Uterus (tissue), 4 donors: ENCODE measurements at places on chromosomes 11 and 22.

DNA sequence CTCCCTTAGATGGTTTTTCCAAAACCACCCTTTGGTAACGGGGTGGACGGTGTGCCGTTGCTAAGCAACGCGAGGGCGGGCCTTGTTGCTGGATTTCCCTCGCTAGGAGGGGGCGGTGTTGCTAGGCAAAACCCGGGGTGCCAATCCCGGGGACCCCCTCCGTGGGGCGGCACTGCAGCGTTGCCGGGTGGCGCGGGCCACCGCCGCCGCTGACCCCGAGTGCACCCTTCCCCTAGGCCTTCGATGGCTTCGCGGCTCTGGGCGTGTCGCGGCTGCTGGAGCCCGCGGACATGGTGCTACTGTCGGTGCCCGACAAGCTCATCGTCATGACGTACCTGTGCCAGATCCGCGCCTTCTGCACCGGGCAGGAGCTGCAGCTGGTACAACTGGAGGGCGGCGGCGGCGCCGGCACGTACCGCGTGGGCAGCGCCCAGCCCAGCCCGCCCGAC, 8.9 kb downstream of the EHBP1L1 start:
- no peaks in the 10 kb centered on the region for H3K27me3 ChIP-seq
- DNase-seq, result no peak
- no peak overlapping the region for H3K4me3 ChIP-seq
- H3K27ac ChIP-seq, result no peak overlapping the region

- H3K27me3 ChIP-seq, result no peaks in the 10 kb centered on the region
- no peaks in the 10 kb centered on the region for H3K4me1 ChIP-seq
- no peaks in the 10 kb centered on the region for H3K36me3 ChIP-seq
- no peak overlapping the region for H3K4me3 ChIP-seq
Observed at GRCh38 chr11:86507249-86507845, 132.7 kb downstream of the CCDC81 start.

DNA sequence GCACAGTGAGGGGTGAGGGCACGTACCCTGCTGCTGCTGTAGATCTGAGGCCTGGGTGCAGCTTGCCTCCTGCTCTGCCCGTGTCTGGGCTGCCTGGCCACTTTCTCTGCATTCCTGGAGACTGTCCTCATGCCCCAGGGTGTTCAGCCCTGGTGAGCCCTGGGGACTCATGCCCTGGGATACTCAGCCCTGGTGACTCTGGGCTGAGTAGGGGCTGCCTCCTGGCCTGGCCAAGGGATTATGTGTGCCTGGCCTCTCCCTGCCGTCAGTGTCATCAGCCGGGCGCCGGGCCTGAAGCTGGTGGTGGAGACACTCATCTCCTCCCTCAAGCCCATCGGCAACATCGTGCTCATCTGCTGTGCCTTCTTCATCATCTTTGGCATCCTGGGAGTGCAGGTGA, 94.7 kb downstream of the CACNA1I start:
- H3K4me3 ChIP-seq, result no peak overlapping the region
- no peak for DNase-seq
- no peaks in the 10 kb centered on the region for H3K36me3 ChIP-seq
- H3K4me1 ChIP-seq, result peaks cover 7% of the 10 kb centered on the region
- H3K27me3 ChIP-seq, result peaks cover 37% of the 10 kb centered on the region

DNA sequence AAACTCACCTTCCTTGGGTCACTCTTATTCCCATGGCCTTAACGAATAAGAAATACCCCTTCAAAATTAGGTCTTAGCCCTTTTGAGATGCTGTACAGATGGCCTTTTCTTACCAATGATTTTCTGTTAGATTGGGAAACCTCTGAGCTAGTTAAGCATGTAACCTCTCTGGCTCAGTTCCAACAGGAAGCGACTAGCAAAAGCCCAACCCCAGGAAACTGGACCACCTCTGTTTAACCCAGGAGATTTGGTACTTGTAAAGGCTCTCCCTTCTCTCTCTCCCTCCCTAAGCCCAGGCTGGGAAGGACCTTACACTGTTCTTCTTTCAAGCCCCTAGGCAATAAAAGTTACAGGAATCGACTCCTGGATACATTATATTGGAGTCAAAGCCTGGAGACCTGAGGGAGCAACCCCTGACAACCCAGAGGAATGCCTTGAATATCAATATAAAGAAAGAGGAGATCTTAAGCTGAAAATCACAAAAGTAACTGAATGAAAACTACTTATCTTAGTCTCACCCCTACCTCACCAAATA, 11.7 kb downstream of the APIP start:
- no peak overlapping the region for H3K4me3 ChIP-seq
- no peaks in the 10 kb centered on the region for H3K36me3 ChIP-seq
- H3K27ac ChIP-seq, result no peak overlapping the region
- no peaks in the 10 kb centered on the region for H3K27me3 ChIP-seq

- no peaks in the 10 kb centered on the region for H3K27me3 ChIP-seq
- H3K36me3 ChIP-seq, result no peaks in the 10 kb centered on the region
- no peak overlapping the region for H3K27ac ChIP-seq
Observed at GRCh38 chr11:75380716-75381420, 18.4 kb upstream of the RPS3 start.

- H3K4me1 ChIP-seq, result no peaks in the 10 kb centered on the region
- H3K36me3 ChIP-seq, result no peaks in the 10 kb centered on the region
- DNase-seq, result no peak
- H3K27me3 ChIP-seq, result no peaks in the 10 kb centered on the region
- no peak overlapping the region for H3K27ac ChIP-seq
Observed at GRCh38 chr11:115699733-115700132, 195.5 kb upstream of the CADM1 start.

- H3K36me3 ChIP-seq, result no peaks in the 10 kb centered on the region
- H3K27me3 ChIP-seq, result no peaks in the 10 kb centered on the region
- H3K27ac ChIP-seq, result no peak overlapping the region
- H3K4me1 ChIP-seq, result no peaks in the 10 kb centered on the region
- H3K4me3 ChIP-seq, result no peak overlapping the region
Observed at GRCh38 chr22:29886596-29886995, 3.6 kb downstream of the MTMR3 start.
